ENCODE measurements at places on chromosomes 3 and 15.

DNA sequence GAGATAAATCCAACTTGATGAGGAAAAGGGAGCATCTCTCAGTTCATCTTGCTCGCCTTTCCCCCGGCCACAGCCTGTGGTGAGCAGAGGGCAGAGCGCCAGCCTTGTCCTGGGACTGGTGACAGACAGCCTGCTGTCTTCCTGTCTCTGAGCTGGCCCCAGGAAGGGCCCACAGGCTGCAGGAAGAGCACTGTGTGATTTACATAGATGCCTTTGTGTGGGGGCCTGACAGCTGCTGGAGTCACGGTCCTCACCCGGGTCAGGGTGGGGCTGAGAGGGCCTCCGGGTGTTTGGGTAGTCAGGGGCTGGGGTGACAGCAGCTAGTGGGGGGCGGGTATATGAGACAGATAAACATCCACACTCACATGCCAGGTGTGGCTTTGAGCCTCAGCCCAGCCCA, 29.3 kb downstream of the PLA2G4D start:
- no peak for DNase-seq

DNA sequence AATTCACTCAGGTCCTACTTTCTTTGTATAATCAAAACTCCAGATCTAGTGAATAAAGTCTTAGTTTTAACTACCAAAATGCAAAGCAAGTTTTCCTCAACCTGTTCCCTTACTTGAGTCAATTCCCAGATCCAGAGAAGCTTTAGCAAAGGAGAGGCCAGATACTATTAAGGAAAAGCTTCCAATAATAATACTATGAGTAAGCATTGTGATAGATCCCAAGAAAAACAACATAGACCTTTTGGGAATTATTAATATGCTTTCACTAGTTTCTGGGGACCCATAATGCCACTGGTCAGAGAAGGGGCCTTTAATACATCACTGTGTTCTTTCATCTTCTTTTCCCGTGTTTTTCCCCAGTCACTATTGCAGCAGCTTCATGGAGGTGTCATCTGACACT, 339.9 kb upstream of the CDIN1 start:
- no peak for DNase-seq

DNA sequence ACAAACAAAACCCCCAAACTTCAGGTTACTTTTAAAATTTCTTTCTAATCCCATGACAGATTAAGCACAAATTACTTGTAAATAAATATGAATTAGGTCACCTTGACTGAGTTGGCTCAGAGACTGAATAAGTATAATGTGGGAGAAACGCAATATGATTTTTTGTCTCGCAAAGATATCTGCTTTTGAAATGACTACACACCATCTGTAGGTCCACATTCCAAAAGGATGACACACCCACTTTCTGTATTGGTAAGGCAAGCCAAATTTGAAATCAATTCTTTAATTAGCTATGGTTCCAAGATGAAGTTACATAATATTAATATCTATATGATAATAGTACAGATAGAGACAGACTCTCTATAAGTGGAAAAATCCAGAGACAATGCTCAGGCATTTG, 66.9 kb upstream of the CSPG5 start:
- DNase-seq = no peak

- no peak for DNase-seq
These were observed 73.7 kb upstream of the DLG1 start for GRCh38 chr3:197372047-197372661.

DNA sequence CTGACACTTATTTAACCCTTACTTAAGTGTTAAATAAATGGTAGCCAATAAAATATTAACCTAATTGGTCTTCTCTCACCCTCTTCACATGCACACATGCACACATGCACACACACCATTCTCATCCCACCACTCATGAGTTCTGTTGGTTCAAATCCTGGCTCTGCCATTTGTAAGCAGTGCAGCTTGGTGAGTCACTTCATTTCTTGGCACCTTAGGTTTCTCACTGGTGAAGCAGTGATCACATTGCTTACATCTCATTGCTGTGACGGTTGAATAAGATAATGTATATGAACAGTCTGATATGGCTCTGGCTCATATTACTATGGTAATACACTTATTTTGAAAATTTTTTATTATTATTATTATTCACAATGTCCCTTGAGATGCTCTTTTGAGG, 33.8 kb downstream of the RIOX2 start:
- DNase-seq = no peak

DNA sequence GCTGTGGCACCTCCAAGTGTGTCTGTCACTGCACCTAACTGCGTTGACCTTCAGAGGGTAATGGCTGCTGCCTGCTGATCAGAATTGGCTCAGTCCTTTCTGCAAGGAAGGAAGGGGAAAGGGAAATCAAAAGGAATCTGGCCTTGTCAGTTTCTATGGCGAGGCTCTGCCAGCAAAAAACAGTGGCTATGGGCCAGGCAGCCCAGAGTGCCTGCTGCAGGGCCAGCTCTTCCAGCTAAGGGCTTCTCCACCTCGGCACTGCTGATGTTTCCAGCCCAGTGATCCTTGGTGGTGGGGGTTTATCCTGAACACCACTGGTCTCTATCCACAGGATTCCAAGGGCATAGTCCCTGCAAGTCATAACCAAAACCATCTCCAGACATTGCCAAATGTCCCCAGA, 184.3 kb downstream of the TJP1 start:
- DNase-seq = no peak

DNA sequence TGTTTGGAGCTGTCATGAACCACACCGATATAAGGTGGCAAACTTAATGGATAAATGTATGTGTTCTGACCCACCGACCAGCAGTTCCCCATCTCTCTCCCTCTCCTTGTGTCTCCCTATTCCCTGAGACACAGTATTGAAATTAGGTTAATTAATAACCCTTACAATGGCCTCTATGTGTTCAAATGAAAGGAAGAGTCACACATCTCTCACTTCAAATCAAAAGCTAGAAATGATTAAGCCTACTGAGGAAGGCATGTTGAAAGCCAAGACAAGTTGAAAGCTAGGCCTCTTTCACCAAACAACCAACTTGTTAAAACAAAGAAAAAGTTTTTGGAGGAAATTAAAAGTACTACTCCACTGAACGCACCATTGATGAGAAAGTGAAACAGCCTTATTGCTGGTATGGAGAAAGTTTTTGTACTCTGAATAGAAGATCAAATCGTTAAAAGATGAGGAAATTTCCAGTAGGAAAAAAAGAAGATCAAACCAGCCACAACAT, 15.0 kb downstream of the ATR start:
- no peak for DNase-seq

DNA sequence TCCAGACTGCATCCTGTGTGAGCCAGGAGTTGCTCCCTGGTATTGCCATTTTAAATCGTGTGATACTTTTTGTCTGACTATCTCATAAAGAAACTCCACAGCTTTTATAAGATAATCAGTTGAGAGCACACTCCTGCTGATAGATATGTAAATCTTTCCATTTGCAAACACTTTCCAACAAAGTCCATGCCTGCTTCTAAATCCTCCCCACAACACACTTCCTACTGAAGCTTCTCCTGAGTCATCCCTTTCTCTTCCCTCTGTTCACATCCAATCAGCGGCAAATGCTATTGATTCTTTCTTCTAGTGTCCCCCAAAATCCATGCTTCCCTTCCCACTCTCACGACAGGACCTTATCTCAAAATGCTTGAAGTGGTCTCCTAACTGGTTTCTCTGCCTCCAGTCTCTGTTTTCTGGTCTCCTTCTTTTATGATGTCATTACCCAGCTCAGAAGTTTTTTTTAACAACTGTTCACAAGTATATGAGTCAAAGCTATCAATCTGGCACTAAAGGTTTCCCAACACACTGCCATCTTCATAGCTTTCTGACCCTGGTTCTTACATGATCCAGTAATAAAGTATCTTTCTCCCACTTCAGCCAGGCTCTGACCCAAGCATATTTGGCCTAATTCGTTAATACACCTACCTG, 4.5 kb upstream of the WWTR1 start:
- DNase-seq = no peak

- no peak for DNase-seq
These were observed 87.5 kb downstream of the ATP2B2 start for GRCh38 chr3:10417847-10418246.

GRCh38 chr15:65310431-65311137, 6.1 kb downstream of the RNU5B-1 start:
- no peak for DNase-seq

DNA sequence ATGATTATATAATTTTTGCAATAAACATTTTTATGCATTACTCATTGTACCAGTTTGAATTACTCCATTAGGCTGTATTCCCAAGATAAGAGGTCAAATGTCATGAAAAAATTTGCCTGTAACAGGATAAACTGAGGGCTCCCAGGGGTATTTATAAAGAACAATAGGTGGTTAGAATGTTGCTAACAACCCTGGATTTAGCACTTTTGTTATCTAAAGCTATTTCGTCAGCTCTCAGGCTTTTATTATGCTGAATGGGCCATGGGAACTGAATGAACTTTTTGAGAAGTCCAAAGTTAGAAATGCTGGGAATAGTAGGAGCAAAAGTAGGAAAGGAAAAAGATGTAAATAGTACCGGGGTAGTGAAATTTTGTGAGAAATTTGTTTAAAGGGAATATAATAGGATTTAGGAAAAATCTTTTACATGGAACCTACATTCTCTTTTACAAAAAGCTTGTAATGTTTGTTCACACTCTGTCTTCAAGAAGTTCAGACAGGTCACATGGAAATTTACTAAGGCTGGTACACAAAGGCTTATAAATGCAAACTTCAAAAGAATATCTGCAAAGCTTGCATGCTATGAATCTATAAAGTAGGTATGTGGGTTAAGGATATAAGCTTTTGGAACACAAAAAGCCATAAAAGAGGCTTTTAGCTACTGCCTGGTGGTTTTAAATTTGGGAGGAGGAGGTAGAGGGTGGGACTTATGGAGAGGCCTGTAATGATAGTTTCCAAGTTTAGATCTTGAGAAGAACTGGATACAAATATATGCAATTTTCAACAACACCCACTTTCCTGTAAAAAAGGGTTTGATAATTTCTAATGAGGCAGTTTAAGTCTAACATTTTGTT, 445.8 kb upstream of the NAALADL2 start:
- no peak for DNase-seq

DNA sequence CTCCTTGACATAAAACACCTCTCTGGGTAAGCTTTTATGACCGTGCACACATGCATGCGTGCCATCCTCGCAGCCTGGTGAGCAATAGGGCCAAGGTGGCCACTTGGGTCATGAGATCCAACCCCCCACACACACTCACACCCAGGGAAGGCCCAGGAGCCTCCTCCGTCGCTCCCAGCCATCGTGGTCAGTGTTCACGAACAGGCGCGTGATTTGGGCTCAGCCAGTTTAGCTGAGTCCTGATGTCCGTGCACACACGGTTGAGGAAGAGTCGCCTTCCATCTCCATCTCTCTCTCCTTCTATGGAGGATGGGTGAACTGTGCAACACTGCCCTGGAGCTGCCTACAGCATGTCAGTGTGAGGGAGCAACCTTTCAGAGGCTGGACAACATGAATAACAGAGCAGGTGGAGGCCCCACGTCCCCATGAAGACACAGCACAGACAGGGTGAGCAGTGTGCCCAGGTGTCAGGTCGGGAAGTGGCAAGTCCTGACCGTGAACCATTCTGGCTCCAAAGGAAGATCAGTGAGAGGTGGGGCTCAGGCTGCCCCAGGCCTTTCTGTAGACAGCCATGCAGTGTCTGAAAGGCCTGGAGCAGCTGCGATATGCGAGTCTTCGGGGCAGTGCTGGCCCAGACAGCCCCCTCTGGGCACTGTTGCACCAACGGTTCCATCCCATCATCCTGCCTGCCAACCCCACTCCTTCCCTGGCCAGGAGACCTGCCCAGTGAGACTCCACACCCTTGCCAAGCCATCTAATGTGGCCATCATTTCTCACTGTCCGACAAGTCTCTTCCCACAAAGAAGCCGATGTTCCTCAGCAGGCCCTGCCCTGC, 253.4 kb downstream of the OCA2 start:
- no peak for DNase-seq

DNA sequence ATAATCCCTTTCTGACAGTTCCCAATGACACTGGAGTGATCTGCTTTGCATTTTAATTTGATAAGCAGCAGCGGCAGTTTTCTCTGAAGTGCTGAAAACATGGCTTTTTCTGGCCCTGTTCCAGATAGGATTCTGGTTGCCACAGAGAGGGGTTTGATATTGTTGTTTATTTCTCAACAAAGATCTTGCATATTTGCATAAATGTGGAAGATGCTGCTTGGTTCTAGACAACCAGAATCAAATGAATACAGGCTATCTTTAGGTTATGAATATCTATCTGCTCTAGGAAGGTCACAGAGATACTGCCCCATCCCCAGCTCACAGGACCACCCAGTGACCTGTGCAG, 137.1 kb downstream of the ZNF609 start:
- no peak for DNase-seq

- DNase-seq = no peak
These were observed 1.4 kb downstream of the CEMIP start for GRCh38 chr15:80780416-80781221.

DNA sequence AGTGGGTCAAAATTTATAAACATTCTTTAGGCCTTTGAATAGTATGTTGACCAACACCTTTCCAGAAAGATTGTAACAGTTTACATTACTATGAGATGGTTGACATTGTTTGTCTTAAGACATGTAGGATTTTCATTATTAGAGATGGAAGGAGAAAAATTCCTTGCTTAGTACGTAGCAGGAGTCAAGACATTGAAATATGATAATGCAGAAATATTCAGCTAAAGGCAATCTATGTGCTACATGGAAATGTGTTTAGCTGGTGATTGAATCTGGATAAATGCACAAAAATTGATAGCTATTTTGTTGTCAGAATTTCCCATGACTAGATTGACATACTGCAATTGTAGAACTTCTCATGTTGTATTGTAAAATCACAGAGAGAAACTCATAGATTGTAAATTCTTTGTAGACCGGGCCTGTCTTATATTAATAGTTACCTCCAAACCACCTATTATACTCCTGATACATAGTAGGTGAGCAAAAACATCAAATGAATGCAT, 370.4 kb upstream of the CBLB start:
- no peak for DNase-seq

DNA sequence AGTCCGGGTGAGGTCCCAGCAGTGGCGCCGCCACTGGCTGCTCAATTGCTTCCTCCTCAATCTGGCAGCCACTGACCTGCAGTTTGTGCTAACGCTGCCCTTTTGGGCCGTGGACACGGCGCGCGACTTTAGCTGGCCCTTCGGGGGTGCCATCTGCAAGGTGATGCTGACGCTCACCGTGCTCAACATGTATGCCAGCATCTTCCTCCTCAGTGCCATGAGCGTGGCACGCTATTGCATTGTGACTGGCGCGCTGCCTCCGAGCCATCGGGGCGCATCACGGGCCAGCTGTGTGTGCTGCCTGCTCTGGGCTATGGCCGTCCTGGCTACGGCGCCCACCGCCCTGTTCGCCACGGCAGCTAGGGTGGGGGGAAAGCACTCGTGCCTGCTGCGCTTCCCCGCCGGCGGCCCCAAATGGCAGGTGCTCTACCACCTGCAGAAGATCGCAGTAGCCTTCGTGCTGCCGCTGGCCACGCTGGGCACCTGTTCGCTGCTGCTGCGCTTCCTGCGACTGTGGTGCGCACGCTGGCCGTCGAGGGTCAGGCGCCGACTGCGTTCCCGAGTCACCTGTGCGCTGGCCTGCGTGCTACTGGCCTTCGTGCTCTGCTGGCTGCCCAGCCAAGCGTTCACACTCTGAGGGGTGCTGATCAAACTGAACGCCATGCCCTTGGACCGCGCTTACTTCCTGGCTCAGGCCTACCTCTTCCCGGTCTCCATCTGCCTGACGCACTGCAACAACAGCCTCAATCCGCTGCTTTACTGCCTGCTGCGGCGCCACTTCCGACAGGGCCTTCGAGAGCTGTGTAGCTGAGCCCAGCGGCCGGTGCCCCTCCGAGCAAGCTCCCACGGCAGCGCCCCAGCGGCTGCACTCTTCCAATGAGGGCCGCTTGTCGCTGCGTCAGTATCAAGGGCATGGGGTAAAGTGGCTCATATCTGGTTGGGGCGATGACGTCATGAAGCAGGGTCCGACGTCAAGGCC, 20.3 kb upstream of the ADAMTS7 start:
- no peak for DNase-seq

Measured in activated CD8-positive, alpha-beta memory T cell treated with anti-CD3 and anti-CD28 coated beads for 1 hour (primary cell).